ENCODE measurements at places on chromosomes 5 and 9.
A peak's percentile ranks its signal among the peaks of the same experiment; 100 is the strongest.

DNA sequence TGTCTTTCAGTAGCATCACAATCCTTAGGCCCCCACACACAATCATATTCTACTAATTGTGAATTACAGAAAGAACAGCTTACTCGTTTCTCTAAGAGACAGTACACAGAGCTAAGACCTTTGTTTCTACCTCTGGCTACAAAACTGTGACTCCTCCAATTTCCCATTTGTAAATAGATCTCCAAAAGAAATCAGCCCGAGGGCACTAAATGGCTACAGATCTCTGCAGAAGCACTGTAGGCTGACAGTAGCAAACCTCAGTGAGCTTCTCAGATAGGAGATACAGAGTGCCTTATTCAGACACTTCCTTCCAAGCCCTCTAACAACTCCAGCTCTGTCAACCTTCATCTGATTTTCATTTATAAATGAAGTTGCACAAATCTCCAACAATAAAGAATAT, 51.0 kb downstream of the EFNA5 start:
- DNase-seq: no peak

- DNase-seq: no peak
Measured at GRCh38 chr9:113589890-113590289, 126.4 kb downstream of the RGS3 start.

DNA sequence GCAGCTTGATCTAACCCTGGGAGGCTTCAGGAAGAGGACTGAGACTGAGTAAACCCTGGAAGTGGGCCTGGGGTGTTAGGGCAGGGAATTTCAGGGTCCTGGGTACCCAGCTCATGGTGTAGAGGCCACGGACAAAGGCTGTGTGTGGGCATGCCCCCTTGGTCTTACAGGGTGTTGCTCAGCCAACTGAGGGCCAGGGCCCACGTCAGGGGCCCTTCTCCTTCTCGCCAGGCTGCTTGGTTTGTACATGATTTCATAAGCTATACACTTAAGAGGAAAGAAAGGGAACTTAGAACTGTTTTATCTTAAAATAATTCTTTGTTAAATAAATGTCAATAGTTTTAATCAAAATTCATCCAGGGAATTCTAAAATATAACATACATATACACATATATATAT, 95.4 kb downstream of the TLE4 start:
- DNase-seq: no peak

GRCh38 chr5:178624631-178625546, 2.0 kb downstream of the CLK4 start:
- DNase-seq: no peak

GRCh38 chr5:10632110-10632761, 68.4 kb downstream of the ANKRD33B start:
- DNase-seq: no peak

GRCh38 chr9:128127568-128127989, at the start of gene PTGES2:
PTGES2 (minus strand) TSS chr9:128127729; CDS start chr9:128127717, 12 bp downstream.
- peak; percentile 46 for DNase-seq

- DNase-seq: no peak
Measured at GRCh38 chr5:83653669-83654068, 67.0 kb downstream of the HAPLN1 start.

GRCh38 chr5:647727-648126, 35.6 kb downstream of the CEP72 start:
- no peak for DNase-seq
